Stimulated activated CD4-positive, alpha-beta T cell treated with anti-CD3 and anti-CD28 coated beads, Interleukin-1b, Interleukin-23, amount 100 ng/mL, for 4 hours (primary cell): ENCODE measurements at places on chromosomes 6 and 20.

GRCh38 chr20:32506721-32507120 lies 78.4 kb downstream of the NOL4L start:
- no peak for DNase-seq

- DNase-seq, result no peak
These were observed 31.2 kb upstream of the CCND3 start for GRCh38 chr6:41972826-41973225.

GRCh38 chr6:128438393-128438792 lies 82.0 kb downstream of the PTPRK start:
- DNase-seq, result no peak

DNA sequence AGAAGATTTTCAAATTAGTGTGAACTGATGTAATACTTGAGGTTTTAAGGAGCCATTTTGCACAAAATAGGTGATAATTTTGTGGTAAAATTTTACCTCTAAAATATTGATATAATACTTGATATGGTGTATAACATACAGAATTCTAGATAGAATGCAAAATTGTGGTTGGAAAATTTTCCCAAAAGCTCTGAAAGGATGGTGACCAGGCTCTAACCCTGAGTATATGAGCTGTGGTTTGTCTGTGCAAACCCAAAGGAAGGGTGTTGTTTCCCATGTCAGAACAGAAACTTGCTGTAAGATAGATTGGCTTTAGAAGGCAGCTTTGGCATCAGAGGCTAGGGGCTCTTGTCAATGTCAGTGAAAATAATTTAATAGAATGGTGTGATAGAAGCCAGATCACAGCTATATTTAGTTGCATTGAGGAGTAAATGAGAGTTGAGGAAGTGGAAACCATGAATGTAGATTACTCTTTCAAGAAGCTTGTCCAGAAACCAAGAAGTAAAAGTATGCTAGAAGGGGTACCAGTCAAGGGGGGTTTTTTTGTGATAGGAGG lies 257.7 kb downstream of the FARS2 start:
- no peak for DNase-seq

DNA sequence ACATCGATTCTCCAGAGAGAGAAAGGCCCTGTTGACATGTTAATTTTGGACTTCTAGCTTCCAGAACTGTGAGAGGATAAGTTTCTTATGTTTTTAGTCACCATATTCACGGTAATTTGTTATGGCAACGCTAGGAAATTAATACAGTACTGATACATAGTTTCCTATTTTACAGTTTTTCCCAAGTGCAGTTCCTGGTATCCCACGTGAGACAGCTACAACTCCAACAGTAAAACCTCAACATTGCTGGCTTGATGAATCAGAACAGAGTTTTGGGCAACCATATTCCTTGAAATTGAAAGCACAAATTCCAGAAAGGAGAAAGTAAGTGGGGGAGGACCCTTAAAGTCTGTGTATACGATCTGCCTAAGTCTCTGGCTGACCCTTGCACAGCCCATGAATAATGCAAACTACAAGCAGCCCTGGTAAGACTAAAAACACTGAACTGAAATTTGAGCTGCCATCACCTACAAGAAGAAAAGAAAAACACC lies 505.1 kb upstream of the NRSN1 start:
- no peak for DNase-seq

- DNase-seq, result no peak
These were observed 69.6 kb upstream of the TFB1M start for GRCh38 chr6:155383913-155384312.

DNA sequence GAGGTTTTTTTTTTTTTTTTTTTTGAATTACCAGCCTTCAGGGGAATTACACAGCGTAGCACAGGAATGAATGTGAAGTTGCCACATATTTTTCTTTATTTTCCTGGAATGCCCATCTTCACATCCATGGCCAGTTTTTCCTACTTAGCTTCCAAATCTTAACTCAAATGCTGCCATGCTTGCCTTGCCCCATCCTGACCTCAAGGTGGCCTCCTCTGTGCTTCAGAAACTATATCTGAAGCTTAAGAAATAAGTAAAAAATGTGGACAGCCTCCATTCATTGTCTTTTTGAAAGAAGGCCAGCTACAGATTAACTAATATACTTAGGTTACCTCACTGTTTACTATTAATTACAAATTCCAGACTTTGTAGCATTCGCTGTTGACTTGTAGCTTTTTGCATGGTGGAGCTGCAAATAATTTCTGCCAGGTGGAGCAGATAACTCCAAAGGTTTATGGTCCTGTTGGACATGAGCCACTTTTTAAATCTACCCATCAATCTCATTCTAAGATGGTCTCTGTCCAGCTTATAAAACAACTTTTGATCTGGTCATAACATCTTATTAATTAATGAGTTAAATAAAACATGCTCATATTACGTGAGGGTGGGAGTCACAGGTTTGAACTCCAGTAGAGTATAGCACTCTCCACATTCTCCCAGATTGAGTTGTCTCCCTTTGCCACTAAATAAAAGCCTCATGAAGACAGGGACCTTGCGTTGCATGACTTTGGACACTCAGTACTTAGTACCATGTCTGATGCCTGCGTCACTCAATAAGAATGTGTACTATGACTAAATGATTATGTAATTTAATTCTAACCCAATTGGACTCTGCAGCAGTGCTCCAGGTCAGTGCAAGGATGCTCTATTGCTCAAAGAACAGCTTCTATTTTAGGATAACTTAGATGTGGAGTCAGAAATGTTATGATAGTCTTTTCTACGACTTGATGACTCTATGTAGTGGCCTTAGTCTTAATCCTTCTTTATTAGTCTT lies 678.6 kb upstream of the CITED2 start:
- no peak for DNase-seq

DNA sequence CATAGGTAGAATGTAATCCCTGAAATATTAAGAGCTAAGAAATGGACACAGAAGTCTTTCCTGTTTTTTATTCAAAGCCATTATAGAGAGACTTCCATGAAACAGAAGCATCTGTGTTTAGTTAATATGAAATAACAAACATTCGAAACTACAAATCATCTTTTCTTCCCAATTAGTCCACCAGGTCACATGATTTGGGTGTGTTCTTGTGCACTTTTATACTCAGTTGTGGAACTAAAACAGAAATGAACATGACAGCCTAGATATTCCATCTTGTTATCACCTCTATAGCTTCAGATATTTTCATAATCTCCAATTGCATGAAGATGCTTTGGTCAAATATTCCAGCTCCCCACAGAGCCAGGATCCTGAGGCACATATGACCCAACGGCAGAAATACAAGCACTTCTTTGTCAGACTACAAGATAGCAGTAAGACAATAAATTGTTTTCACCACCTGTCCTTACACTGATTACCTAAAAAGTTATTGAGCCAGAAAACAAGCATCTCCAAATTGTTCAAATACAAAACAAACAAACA lies 116.8 kb upstream of the BEND6 start:
- no peak for DNase-seq

GRCh38 chr6:138105880-138106664 lies 1.1 kb downstream of the PERP start:
- DNase-seq, result no peak
